ENCODE measurements at places on chromosomes 2 and 18.

DNA sequence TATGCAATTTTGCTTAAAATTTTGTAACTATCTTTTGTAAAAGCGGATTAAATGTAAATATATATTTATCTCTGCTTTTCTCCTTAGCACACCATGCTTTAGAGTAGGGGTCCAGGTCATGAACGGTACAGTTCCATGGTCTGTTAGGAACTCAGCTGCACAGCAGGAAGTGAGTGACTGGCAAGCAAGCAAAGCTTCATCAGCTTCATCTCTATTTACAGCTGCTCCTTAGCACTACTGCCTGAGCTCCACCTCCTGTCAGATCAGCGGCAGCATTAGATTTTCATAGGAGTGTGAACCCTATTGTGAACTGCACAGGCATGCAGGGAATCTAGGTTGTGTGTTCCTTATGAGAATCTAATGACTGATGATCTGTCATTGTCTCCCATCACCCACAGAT, 959.0 kb upstream of the SLC39A10 start:
- no peak for DNase-seq

DNA sequence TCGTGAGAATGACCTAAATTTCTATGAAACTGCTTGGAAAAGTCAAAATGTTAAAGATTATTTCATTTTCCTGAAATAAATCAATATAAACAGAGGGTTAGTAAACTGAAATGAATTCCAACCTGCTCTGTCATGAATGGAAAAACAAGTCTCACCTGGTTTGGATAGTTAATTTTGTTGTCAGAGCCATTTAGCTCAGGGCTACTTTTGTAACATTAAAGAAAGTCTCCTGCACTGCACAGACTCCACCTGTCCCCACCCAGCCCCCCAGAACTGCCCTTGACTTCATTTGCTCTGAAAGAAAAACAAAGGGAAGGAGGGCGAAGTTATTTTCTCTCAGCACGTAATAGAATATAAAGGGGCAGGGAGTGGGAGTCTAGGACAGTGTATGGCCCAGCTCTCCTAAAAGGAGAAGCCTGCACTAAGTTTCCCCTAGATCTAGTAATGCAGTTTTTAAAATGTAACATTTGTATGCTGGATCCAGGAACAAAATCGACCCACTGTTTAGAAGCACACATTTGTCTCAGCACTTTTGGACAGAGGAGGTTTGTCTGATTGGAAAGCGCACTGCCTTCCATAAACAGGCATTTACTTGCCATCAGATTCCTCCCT, 54.2 kb upstream of the ACSL3 start:
- DNase-seq: no peak

GRCh38 chr2:158114516-158114915, 12.8 kb downstream of the UPP2 start:
- DNase-seq: no peak

GRCh38 chr2:854460-854859, 96.2 kb upstream of the SNTG2 start:
- DNase-seq: no peak

- no peak for DNase-seq
These were observed 47.1 kb downstream of the HS6ST1 start for GRCh38 chr2:128271597-128271910.

- no peak for DNase-seq
These were observed 46.8 kb downstream of the IMPA2 start for GRCh38 chr18:12028040-12028628.

DNA sequence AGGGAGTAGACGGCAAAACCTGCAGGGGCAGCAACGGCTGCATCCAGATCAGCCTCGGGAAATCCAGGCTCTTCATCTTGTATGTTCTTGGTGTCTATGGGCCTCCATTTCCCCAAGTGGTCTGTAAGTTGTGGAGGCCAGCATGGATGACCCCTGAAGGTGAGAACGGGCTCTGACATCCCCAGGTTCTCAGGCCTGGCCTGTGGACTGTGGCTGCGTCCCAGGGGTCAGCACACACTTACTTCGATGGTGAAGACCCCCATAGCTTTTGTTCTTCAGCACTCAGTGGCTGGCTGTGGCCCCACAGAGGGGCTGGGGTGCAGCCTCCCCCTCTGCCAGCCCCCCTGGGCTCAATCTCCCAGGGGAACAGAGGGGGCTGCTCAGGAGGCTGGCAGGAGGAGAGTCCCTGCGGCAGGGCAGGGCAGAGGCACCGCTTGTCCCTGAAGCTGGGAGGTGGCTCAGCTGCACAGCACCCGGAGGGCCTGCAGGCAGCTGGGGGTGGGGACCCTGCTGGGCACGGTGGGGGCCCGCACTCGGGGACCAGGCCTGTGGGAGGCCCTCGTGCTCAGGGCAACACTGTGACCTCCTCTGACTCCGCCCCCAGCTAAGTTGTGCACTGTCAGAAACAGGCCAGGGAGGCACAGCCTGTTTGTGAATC, 3.8 kb downstream of the SLC66A3 start:
- DNase-seq: no peak

DNA sequence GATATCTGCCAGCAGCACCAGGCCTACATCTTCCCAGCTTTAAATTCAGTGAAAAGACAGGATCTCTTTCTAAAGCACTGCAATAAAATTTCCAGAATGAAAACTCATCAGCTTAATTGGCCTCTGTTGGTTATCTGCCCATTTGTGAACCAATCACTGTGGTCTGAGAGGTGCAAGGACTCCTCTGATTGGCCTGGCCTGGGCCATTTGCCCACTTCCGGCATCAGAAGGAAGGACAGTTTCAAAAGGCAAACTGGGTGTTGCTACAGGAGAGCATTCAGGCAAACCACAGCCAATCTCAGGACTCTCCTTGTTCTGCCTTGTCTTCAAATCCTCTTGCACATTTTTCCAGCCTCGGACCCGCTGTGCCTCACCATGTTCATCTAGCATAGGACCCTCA, 163.9 kb upstream of the CCDC150 start:
- DNase-seq: no peak

- DNase-seq: no peak
These were observed 40.8 kb downstream of the RTN4 start for GRCh38 chr2:55009277-55010060.

DNA sequence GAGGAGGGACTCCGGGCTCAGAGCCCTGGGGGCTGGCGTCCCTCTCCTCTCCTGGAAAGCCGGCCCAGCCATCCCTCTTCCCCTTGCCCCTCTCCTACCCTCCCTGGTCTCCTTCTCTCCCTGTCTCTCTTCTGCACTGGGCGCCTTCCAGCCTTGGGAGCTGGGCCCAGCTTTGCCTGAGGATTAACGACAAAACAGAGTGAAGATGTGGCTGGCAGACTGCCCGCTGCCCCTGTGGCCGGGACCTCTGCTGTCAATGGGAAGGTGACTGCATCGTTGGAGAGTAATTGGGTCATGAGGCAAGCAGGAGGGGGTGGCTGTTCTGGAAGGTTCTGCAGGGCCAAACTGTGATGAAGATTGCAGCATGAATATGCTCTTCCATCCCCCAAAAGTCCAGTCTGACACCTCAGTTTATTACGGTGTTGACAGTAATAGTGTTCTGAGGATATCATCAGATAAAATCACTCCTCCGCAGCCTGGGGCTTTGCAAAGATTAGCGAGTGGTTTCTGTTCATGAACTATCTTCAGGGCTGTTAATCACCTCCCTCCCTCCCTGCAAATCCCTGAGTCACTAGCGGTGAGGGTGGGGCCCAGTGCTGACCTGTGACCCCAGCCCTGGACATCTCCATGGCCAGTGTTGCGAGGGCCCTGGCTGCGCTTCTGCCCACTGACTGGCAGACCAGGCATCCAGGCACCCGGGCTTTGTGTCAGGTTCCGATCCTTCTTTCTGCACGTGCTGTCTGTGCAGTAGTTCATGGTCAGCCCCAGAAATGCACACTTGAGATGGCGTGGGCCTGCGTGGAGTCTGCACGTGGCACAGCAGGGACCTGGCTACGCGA, 23.0 kb downstream of the RTP5 start:
- no peak for DNase-seq

DNA sequence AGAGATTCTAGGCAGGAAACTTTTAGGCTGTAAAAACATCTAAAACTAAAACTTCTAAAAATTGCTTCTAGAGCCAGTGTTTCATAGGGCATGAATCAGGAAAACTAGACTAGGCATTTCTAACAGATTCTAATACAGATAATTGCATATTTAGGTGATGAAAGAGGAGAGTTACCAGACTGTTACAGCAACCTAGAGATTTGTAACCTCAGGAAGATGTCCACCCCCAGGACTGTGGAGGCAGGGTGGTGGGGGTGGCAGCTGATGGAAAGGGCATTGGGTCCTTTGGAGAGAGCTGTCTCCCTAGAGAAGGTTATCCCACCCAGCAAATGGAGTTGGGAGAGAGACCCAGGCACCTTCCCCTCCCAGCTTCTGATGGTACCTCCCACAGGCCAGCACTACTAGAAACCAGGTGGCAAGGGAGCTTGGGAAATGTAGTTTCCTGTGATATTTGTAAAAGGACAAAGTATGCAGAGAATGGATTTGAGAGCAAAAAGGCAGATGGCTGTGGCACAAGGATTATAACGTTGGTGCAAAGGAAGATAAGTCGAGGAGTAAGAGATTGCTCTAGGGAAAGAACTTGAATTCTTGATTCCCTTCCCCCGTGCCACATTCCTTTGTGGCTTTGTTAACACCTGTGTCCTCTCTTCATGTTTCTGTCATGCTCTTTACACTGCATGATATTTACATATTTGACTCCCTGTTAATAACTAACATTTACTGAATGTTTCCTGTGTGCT, 75.6 kb upstream of the MGAT5 start:
- no peak for DNase-seq

- DNase-seq: no peak
These were observed 21.7 kb downstream of the REV1 start for GRCh38 chr2:99468155-99468554.

DNA sequence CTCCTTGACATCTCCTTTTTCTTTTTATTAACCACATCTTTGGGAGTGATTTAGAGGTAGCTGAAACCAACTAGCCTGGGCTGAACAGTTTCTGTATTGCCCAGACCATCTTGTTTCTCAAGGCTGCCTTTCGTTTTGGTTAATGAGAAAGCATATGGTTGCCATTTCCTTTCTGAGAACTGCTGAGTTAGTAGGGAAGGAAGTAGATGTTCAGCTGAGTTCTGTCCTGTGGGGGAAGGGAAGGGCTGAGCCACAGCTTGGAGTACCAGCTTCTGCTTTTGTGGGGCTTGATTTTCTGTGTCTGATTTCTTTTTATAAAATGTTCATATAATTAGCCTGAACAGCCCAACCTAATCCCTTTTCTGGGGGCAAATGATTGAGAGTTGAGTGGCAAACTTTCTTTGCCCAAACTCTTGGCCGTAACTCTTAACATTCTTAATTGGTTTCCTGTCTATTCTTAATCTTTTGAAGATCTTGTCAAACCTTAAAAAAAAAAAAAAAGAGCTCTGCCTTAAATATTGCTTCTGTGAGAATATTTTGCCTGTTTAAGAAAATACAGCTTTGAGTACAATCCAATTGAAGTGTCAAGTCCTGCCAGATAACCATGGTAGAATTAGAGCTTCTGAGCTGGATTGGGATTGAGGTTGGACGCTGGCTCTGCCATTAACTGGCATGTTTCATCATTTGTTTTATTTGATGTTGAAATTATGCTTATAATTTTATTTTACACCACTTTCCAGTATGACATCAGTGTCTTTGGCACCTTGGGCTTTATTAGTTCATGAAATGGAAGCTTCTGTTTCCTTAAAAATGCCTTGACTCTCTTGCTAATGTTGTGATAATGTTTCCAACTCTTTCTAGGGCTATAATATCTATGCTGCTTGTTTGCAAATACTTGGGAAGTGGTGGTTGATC, 1.9 kb upstream of the NABP1 start:
- DNase-seq: peak; percentile 16

GRCh38 chr2:55365303-55365702, 54.4 kb downstream of the CCDC88A start:
- no peak for DNase-seq

- no peak for DNase-seq
These were observed at the start of gene EMX1 for GRCh38 chr2:72917138-72917876. Gene EMX1, plus strand, starts transcription at chr2:72917519. Its CDS starts 334 bp downstream, at chr2:72917853.

- no peak for DNase-seq
These were observed 163.6 kb upstream of the REV1 start for GRCh38 chr2:99653433-99653832.

GRCh38 chr2:12543978-12544558, 172.7 kb upstream of the TRIB2 start:
- no peak for DNase-seq

- no peak for DNase-seq
These were observed 42.4 kb downstream of the HPCAL1 start for GRCh38 chr2:10345126-10345525.

DNA sequence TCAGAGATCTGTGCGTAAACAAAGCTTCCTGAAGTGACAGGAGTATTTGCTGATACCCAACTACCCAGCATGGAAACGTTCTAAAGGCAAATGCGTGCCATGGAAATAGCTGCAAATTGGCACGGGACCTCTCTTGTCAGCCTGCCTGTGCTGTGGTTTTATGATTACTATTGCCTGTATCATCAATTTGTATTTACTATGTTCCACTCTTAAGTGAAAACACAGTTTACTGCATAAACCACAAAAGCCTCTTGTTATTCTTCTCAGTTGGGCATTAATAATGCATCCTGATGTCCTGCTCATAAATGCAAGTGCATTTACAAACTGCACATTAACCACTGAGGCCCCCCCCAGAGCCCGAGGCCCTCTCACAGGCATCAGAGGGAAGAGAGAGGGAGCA, 196.6 kb upstream of the SLC35G4 start:
- DNase-seq: no peak

GRCh38 chr18:56139792-56140254, 498.6 kb downstream of the TXNL1 start:
- DNase-seq: no peak

DNA sequence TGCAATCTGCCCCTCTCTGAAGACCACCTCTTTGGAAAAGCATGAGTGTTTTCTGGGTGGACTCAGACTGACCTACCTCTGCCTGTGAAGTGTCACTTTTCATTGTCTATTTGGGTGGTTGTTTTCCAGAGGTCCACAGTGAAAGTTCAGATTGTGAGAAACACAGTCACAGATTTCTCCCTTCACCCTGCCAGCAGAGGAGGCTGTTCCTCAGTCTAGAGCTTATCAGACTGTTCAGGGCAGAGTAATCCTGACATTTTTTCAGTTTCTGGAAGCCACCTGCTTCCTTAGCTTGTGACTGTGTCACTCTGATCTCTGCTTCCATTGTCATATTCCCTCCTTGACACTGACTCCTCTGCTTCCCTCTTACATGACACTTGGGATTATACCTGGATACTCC, 55.4 kb upstream of the RMP24 start:
- no peak for DNase-seq

All from stimulated activated CD8-positive, alpha-beta memory T cell treated with anti-CD3 and anti-CD28 coated beads, Interleukin-12 subunit alpha, Interleukin-12 subunit beta, amount 100 ng/mL, for 1 hour (primary cell).